ENCODE measurements at places on chromosomes 13 and 19. TPM values are rescaled to one million over a fixed set of nuclear protein-coding genes. Genes with fewer than 3 reads are reported as not detected.
A peak's percentile ranks its signal among the peaks of the same experiment; 100 is the strongest.

FBXO46 gene
- total RNA-seq: 29.7 TPM

FLT3 gene
- 0.48 TPM for total RNA-seq

B9D2 gene
- 16.4 TPM for total RNA-seq

GRCh38 chr19:12806242-12807081, at the start of gene RNASEH2A:
Gene RNASEH2A (plus strand): TSS chr19:12806584. CDS start chr19:12806674, 90 bp downstream.
- peaks cover 4% of the 10 kb centered on the region for H3K4me1 ChIP-seq
- H3K4me3 ChIP-seq: peak within 1 kb of the TSS; percentile 85
- H3K27ac ChIP-seq: peak within 1 kb of the TSS; percentile 58

LRRC8E gene
- not detected for total RNA-seq

ZNF296 gene
- total RNA-seq: 2.8 TPM

CYSLTR2 gene
- total RNA-seq: 1.7 TPM

ZNF492 gene
- 0.50 TPM for total RNA-seq

GJA3 gene
- 0.93 TPM for total RNA-seq

DNA sequence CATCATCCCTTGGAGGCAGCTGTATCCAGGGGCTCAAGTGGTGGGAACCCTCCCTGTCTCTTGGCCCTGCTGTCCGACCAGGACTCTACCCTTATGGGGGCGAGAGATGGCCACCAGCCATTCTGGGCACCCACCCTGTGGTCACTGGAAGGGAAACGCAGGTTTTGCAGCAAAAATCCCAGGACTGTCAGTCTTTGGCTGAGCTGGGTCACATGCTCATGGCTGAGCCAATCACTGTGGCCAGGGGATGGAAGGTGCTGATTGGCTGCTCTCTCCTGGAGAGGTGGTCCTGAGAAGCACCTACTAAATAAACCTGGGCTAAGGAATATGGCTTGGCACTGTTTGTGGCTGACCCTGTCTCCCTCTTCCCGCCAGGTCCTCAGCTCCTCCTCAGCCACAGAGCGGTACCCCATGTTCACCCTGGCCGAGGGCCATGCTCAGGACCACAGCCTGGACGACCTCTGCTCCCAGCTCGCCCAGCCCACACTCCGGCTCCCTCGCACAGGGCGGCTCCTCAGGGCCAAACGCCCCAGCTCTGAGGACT, 8.9 kb downstream of the ATG4D start:
- H3K4me1 ChIP-seq: peaks cover 77% of the 10 kb centered on the region
- H3K27me3 ChIP-seq: no peaks in the 10 kb centered on the region
- peaks cover 24% of the 10 kb centered on the region for H3K36me3 ChIP-seq
- H3K4me3 ChIP-seq: no peak overlapping the region
- peak overlapping the region; percentile 73 for H3K27ac ChIP-seq

DNA sequence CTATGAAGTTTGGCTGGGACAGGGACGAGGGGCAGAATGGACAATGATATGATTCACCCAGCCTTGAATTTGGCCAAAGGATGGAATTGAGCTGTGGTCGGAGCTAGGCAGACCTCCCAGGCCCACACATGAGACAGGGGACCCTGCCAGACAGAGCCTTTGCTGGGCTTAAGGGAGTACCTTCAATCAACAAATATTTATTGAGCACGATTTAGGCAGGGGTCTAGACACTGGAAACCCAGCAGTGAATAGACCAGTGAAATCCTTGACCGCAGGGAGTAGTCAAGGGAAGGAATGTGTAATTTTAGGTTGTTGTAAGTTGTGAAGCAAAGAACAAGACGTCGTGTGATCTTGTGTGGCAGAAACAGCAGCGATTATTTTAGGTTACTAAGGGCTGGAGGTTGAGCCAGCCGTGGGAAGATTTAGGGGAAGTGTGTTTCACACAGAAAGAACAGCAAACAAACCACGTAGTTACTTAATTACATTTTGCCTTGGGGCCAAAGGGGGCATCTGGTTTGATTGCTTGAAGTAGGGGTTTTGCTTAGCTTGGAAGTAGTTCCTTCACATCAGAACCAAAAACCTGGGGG, 16.9 kb upstream of the AP1M2 start:
- H3K27me3 ChIP-seq: no peaks in the 10 kb centered on the region
- H3K4me1 ChIP-seq: peaks cover 52% of the 10 kb centered on the region
- H3K4me3 ChIP-seq: peak overlapping the region; percentile 98
- H3K27ac ChIP-seq: peak overlapping the region; percentile 98
- H3K36me3 ChIP-seq: peaks cover 2% of the 10 kb centered on the region

GRCh38 chr13:28297341-28297740, 159.0 kb downstream of the PAN3 start:
- no peaks in the 10 kb centered on the region for H3K36me3 ChIP-seq
- no peaks in the 10 kb centered on the region for H3K27me3 ChIP-seq
- no peak for DNase-seq
- H3K4me3 ChIP-seq: no peak overlapping the region

DNA sequence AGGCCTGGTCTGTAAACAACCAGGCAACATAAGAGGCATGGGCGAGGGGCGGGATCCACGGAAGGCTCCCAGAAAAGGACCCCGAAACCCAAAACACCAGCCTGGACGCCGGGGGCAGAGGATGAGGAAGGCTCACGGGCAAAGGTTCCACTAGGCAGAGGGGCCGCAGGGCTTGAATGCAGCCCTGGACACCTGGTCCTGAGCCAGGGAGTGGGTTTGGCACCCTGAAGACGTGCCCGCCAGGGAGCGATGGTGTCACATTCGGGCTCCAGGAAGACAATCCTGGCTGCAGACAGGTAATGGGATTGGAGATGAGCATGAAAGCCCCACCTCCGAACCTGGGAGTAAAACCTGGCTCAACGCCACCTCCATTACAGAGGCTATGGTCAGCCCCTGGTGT, 31.8 kb downstream of the ZNF787 start:
- DNase-seq: no peak
- no peaks in the 10 kb centered on the region for H3K27me3 ChIP-seq
- H3K27ac ChIP-seq: no peak overlapping the region
- peaks cover 19% of the 10 kb centered on the region for H3K36me3 ChIP-seq

CRB3 gene
- 5.9 TPM for total RNA-seq

SLC5A5 gene
- 2.1 TPM for total RNA-seq

- H3K36me3 ChIP-seq: no peaks in the 10 kb centered on the region
- no peaks in the 10 kb centered on the region for H3K27me3 ChIP-seq
- H3K4me3 ChIP-seq: peak overlapping the region; percentile 66
- peak; percentile 27 for DNase-seq
- no peak overlapping the region for H3K27ac ChIP-seq
These were observed 38.0 kb upstream of the ZNF573 start for GRCh38 chr19:37817180-37817981.

DNA sequence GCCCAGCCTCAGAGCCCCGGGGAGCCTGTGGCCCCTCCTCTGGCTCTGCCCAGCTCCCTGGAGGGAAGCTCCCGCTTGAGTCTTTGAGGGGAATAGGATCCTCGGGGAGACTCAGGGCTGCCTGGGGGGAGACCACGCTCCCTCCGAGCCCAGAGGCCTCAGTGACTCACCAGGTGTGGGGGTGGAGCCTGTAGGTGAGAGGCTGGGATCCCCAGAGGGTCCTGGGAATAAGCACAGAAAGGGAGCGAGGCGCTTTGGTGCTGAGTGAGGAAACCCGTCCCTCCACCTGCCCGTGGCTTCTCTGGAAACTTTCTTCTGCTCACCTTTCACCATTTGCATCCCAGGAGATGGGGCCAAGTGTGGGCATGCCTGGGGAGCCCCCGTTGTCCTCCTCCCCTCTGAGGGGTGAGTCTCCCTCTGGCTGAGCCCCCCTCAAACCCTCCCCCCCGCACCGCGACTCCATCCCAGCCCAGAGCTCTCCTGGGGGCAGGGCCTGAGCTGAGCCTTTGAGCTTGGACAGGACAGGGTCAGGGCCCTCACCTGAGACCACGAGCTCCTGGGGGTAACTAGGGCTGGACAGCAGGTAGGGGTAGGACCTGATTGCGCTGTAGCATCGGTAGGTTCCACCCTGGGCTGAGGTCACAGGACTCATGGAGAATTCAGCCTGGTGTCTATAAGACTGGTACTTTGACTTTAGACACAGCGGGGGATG, 2.7 kb downstream of the LILRB5 start:
- H3K27ac ChIP-seq: no peak overlapping the region
- DNase-seq: no peak
- no peaks in the 10 kb centered on the region for H3K27me3 ChIP-seq
- H3K4me1 ChIP-seq: no peaks in the 10 kb centered on the region
- H3K4me3 ChIP-seq: no peak overlapping the region

GRCh38 chr19:34269968-34270621, 15.7 kb downstream of the GARRE1 start:
- peaks cover 79% of the 10 kb centered on the region for H3K4me1 ChIP-seq
- H3K36me3 ChIP-seq: no peaks in the 10 kb centered on the region
- peak overlapping the region; percentile 15 for H3K4me3 ChIP-seq
- peak overlapping the region; percentile 86 for H3K27ac ChIP-seq

SLC1A6 gene
- total RNA-seq: not detected

PCDH9 gene
- total RNA-seq: 0.38 TPM

- no peak overlapping the region for H3K4me3 ChIP-seq
- H3K4me1 ChIP-seq: no peaks in the 10 kb centered on the region
- no peaks in the 10 kb centered on the region for H3K36me3 ChIP-seq
These were observed 331.2 kb downstream of the SPRY2 start for GRCh38 chr13:80009760-80010159.

IGFL3 gene
- total RNA-seq: not detected

- H3K27me3 ChIP-seq: no peaks in the 10 kb centered on the region
- H3K4me1 ChIP-seq: peaks cover 5% of the 10 kb centered on the region
- H3K27ac ChIP-seq: no peak overlapping the region
- peaks cover 59% of the 10 kb centered on the region for H3K36me3 ChIP-seq
These were observed 24.9 kb upstream of the SIGLEC11 start for GRCh38 chr19:49985871-49986270.

GRCh38 chr19:48318286-48318987, 6.9 kb upstream of the EMP3 start:
- H3K36me3 ChIP-seq: no peaks in the 10 kb centered on the region
- H3K27ac ChIP-seq: no peak overlapping the region
- no peak for DNase-seq
- H3K4me3 ChIP-seq: no peak overlapping the region

DNA sequence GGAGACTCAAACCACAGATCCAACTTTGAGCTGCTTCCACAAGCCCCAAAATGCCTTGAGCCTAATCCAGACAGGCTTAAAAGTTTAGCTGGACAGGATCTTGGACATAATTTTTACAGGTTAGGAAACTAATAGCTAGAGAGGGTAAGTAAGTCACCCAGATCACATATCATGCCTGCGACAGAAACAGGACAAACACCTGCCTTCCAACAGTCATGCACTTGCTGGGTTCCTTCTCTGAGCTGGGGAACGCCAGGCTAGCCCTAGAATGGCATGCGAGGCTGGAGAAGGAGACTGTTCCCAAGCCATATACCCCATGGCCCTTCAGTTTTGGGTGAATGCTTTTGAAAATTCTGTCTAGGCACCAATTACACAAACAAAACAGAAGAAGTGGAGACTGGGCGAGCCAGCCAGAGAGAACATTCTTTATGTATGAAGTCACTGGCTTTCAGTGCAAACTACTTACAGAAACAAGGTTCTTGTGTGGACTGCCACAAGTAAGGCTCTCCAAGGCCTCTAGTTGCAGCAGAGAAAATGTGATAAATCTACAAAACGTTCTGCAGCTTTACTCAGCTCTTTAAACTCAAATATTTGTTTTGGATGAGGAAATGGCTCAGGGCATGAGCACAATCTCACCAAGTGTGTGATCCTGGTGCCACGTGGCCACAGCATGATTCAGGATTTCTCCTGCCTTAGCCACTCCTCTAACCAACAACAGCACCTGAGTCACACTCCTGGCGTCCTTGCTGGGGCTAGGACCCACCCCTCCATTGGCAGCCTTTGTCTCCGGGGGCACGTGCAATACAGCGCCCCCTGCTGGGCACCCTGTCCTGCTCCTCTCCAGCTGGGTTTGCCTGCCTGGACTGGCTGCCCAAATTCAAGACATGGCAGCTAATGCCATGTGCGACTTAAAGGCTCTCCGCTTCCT, 73.4 kb upstream of the UBL3 start:
- H3K4me3 ChIP-seq: no peak overlapping the region
- no peak overlapping the region for H3K27ac ChIP-seq
- H3K27me3 ChIP-seq: no peaks in the 10 kb centered on the region
- H3K36me3 ChIP-seq: no peaks in the 10 kb centered on the region
- peaks cover 18% of the 10 kb centered on the region for H3K4me1 ChIP-seq
- peak; percentile 12 for DNase-seq

LYL1 gene
- total RNA-seq: 18.6 TPM

DNA sequence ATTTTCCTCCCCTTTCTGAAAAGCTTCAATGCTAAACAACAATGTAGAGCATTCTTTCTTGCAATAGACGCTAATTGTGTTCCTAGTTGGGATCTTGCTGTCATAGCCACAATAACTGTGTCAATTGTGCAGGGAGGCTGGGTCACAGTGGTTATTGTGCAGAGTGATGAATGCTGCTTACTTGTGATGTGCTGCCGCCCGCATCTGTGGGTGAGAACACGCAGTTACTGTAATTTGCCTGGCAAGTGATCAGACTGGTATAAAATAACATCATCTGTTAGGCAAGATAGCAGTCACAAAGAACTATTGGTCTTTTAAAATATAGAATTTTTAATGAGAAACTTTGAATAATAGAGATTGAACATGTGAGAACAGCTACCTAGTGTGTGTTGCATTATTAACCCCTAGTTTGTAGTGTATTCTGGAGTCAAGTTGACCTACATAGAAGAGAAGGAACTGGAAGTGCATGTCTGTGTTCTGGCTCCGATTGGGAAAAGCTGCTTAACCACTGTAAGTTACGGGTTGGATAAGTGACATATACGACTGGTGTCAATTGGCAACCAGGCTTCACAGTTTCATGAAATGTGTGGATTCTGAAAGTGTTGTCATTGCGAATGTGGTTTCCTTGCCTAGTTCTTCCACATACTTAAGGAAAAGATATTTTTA, 43.6 kb downstream of the SLAIN1 start:
- H3K27ac ChIP-seq: no peak overlapping the region
- no peak for DNase-seq
- peaks cover 17% of the 10 kb centered on the region for H3K36me3 ChIP-seq
- H3K4me3 ChIP-seq: no peak overlapping the region
- no peaks in the 10 kb centered on the region for H3K27me3 ChIP-seq
- no peaks in the 10 kb centered on the region for H3K4me1 ChIP-seq

DNA sequence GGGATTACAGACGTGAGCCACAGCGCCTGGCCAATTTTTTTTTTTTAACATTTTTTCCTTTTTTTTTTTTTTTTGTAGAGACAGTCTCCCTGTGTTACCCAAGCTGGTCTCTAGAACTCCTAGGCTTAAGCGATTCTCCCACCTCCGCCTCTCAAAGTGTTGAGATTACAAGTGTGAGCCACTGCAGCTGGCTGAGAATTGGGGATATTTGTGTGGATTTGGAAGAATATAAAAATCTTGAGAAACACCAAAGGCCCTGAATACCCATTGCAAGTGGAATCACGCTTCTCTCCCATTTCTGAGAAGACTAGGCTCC, 79.9 kb upstream of the ABCC4 start:
- no peaks in the 10 kb centered on the region for H3K27me3 ChIP-seq
- no peaks in the 10 kb centered on the region for H3K36me3 ChIP-seq
- DNase-seq: no peak
- H3K27ac ChIP-seq: no peak overlapping the region

Measured in T-cell (primary cell).